H7 (cell line): ENCODE measurements at places on chromosomes 4 and X.

- no peak for DNase-seq
Observed at GRCh38 chrX:93580634-93581033, 92.7 kb downstream of the NAP1L3 start.

- no peak for DNase-seq
Observed at GRCh38 chr4:102089850-102090621, 255.2 kb downstream of the SLC39A8 start.

DNA sequence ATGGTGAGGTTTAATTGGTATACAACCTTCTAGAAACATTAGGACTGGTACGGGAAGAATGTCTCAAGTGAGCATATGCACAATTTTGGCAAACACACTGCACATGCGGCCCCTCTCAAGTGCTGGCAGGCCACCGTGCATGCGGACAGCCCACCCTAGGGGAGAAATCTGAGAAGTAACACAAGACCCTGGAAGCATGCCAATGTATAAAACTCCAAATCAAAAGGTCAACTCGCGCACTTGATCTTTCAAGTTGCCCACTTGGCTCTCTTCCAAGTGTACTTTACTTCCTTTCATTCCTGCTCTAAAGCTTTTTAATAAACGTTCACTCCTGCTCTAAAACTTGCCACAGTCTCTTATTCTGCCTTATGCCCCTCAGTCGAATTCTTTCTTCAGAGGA, 488.3 kb downstream of the CFAP47 start:
- no peak for DNase-seq

DNA sequence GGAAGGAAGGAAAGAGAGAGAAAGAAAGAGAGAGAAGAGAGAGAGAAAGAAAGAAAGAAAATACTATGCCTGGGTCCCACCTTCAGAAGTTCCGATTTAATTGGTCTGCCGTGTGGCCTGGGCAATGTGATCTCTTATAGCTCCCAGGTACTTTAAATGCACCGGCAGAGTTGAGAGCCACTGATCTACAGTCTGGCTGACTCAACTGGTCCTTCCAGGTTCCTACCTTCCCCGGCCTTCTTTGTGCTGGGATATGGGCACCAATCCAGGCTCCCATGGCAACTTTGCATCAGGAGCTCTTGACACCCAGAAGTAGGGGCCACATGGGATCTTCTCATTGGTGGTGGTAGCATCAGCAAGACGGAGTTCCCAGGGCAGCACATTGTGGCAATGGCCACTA, 186.5 kb upstream of the ATP6AP2 start:
- no peak for DNase-seq

GRCh38 chr4:5469861-5470260, 238.5 kb downstream of the EVC2 start:
- no peak for DNase-seq

- no peak for DNase-seq
Observed at GRCh38 chrX:148659481-148659880, 159.1 kb downstream of the AFF2 start.

DNA sequence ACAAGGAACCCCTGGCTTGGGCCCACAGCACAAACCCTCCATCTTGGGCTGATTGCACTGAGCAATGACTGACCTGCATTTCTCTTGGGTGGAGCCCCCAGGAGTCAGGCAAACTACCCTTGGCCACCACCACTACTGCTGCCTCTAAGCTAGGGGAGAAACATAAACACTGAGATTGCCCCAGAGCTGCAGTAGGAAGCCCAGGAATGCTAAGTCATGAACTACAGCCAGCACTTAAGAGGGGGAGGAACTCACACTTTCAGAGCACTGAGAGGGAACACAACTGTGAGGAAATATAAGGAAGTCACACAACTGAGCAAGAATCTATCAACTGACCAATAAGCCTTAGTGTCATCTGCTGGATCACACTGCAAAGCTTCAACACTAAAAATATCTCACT, 111.6 kb upstream of the PPP3CA start:
- DNase-seq, result no peak

GRCh38 chr4:96375367-96375766, 535.5 kb downstream of the PDHA2 start:
- DNase-seq, result no peak

- no peak for DNase-seq
Observed at GRCh38 chr4:53306729-53307128, 59.1 kb downstream of the SCFD2 start.
